ENCODE measurements at places on chromosomes 11 and 22.
A peak's percentile ranks its signal among the peaks of the same experiment; 100 is the strongest.

DNA sequence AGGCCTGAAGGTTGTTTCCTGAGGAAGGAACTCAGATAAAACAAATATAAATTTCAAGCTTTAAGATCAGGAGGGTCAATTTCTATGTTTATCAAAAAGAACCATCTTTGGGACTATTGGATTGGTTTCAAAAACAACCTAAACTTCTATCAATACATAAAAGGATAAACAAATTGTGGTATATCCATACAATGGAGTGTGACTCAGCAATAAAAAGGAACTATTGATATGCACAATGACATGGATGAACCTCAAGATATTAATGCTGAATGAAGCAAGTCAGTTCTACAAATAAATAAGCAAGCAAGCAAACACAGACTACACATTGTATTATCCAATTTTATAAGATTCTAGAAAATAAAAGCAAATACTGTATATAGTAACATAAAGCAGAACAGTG lies 11.1 kb upstream of the CLPB start:
- no peak for DNase-seq

DNA sequence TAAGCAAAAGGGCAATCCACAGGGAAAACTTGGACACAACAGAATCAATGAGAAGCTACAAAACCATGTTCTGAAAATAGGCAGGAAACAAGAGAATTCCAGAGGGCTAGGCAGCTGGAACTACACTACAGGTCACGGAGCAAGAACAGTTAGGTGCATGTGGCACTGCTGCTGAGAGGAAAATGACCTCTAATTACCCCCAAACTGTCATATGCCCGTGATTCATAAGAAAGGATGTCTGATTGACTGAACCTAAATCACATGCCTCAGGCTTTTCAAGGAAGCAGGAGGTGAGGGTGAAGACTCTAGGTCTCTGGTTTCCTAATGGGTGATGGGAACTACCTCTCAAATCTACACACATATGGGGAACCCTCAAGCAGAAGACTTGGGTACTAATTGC lies 17.9 kb upstream of the RRAS2 start:
- DNase-seq = no peak

DNA sequence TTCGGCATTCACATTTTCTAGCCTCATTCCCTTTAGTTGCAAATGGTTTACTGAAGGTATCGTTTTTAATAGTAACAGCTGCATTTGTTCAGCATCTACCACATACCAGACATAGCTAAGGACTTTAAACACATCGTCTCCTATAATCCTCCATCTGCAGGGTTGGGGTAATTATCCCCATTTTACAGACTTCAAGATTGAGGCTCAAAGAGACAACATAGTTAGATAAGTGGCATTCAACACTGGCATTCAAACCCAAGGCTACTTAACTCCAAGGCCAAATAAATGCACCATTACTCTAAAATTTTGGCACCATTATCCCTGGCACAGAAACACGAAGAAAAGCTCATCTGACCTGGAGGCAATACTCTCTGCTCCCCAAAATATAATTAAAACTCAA lies 28.5 kb downstream of the SMCO4 start:
- DNase-seq = no peak

DNA sequence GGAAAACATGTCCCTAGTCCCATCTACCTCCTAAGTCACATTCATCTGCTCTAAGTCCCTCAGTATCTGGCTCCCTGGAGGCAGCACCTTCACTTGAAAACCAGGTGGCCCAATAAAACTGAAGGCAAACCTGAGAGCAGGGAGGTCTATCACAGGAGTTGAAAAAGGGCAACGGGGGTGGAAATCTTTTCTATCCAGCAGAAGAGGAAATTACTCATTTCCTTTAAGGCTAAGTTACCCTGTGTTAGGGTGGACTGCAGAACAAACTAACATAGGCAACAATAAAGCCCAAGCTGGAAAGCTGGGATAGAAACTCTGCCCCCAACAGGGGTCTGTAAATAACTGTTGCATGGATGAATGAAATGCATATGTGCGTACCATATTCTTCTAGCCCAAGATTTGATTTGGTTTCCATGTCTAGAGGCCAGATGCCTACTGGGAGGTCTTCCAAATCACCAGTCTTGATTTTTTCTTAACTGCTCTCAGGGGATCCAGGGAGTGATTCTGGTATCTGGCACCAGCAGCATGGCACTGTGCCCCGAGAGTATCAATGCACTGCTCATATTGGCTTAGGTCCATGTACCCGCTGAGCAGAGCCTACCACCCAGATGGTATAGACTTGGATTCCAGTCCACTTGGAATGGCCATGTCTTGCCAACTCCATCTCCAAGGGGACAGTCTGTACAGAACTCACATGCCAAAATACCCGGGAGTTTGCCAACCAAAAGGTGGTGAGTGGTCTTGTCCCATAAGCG lies 350.0 kb upstream of the NCAM1 start:
- DNase-seq = no peak

DNA sequence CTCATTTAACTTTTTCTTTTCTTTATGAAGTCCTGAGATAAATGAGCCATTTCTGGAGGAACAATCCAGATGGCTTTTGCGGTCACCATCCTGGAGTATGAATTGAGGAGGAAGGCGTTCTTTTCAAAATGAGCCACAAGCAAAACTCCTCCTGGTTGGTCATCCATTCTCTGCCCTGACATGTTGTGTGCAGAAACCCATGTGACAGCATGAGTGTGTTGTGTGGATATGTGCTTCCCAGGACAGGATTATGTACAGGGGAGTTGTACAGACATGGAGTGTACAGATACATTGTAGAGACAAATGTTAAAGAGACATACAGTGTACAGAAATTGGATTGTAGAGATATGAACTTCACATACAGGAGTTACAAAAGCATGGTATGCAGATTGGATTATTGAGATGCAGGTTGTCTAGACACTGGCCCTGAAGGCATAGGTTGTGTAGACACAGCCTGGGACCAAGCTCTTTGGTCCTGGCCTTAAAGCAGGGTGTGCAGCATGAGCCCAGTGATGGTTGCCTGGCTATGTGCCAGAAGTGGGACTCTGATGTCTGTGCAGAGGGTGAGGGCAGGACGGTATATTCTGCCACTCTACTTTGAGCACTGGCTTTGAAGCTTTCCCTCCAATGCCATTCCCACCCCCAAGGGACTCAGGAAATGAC lies 178.5 kb upstream of the ZBED5 start:
- DNase-seq = no peak

DNA sequence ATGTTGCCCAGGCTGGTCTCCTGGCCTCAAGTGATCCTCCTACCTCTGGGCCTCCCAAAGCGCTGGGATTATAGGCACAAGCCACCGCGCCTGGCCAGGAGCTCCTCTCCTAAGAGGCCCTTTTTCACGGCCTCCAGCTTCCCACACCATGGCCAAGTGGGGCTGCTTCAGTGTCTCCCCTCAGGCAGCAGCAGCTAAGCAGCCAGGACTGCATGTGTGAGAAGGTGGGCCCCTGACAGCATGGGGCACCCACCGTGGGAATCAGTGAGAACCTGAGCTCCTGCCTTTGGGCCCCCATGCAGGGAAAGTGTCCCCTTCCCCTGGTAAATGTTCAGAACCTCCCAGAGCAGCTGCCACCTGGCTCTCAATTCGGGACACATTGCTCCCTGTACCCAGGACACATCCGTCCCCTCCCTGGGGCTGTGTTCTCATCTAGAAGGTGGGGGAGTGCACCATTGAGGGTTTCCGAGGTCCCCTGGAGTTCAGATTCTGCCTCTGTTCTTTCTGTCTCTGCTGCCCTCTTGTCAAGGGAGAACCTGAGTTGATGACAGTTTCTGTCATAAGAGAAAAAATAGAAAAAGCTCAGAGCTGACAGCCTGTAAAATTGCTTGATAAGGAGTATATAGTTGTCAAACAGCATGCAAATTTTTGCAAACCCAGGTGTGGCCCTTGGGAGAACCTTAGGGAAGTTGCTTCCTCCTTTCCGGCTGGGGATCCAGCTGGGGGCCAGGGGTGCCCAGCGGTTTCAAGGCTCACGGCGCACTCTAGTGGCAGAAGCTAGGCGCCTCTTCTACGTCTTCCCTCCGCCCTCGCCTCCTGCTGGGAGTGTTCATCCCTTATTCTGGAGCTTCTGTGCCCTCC lies 29.7 kb downstream of the FAM83F start:
- DNase-seq = peak; percentile 28

DNA sequence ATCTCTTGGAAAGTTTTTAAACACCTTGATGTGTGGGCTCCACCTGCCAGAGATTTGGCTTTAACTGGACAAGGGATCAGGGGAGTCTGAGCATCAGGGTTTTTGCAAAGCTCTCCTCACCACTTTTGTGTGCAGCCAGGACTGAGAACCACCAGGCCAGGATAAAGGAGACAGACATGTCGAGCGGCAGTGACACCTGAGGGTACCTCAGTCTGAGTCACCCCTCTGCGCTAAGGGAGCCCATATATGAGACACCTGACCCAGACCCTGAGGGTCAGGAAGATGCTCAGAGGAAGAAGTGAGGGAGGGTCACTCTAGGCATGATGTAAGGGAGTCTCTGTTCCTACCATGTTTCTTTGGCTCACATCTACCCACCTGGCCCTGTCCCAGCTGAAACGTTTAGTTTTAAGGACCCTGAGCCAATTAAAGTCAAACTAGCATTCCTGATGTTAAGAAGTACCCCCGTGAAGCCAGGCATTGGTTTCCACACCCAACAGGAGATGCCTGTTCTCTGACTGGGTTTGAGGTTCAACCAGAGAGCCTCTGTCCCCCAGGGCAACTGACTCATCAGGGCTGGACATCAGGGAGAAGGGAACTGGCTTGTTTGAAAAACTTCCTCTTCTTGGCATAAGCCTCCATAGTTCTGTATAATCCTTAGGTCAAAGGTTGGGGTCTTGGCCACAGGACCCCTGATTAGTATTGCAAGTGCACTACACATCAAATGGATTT lies 72.4 kb upstream of the BIRC3 start:
- no peak for DNase-seq

Data from substantia nigra (tissue), 51 donors.